ENCODE measurements at places on chromosomes 4 and X.

DNA sequence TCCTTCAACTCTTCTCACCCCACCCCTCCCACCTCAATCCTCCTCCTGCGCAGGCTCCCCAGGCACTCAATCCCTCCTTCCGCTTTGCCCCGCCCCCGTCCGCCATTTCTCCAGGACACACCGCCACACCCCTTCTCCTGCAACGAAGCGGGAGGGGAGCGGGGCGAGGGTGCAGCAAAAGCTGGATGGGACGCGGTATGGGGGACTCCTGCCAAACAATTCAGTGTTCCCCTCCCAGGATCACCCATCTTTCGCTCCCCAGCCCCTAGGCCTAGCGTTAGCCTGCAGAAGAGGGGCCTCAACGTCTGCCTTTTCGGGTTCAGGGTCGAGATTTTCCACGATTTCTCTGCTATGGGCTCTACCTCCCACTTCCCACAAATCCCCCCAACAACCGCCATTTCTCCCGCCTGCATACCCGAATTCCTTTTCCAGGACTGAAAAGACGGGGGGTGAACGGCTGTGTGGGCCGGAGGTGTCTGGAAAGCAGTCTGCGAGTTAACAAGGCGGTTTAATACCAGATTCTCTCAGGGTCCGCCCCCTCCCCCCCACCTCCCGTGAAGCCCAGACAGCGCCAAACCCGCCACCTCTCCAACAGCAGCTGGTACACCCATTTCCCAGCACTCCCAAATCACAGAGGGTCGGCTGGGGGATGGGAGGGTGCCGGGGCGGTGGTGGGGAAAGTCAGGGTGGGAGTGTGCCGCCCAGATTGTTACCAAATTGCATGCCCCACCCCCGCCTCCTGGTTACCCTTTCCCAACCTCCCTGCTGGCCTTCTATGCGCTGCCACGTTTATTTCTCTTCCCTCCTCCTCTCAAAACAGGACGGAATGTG, 774 bp downstream of the ARMCX2 start:
- peak; percentile 33 for DNase-seq

DNA sequence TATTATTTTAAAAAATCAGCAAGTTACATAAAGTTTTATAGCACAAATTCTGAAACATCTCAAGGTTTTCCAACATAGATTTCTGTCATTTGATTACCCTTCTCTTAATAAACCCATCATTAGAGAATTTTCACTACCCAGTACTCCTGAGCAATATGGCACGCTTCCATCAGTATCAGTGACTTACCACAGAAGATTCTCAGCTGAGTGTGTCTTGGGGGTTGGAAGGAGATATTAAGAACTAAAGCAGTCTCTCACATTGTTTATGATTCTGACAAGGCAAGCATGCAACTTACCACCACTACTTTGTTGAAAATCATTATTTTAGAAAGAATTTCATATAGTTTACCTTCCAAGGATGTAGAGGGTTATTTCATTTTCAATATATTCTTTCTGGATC, 67.7 kb downstream of the INPP4B start:
- no peak for DNase-seq

GRCh38 chr4:139973616-139974015, 180.4 kb downstream of the MAML3 start:
- DNase-seq = no peak

- DNase-seq = peak; percentile 46
Measured at GRCh38 chrX:116318672-116319071, 117.7 kb upstream of the SLC6A14 start.

DNA sequence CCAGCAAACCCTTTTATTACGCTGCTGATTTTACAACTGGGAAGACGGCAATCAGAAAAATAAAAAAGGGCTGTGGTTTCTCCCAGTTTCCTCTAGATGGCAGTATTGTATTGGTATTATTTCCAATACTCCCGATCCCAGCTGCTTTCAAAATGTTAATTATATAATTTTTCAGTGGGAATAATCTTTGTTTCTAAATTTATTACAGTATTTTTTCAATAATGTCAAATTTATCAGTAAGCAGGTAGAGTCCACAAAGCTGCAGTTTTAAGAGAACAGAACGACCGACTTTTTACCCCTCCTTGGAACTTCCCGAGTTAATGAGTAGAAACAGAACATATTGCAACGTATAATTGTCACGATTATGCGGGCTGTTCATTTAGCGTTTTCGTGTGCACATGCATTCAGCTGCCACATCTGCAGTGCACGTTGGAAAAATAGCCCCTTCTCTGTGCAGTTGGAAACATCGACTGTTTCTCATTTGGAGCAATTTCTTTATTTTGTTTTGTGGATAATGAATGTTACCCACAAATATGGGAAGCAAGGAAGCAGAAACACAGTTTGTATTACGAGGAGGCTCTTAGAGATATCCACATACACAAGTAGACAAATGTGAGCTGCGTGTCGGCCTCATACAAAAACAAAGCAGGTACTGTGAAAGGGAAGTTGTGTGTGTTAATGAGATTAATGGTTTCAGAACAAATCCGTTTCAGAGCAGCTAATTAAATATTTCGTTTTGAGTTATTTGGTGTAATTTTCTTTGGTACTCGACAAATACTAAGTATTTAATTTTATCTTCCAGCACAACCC, 188.0 kb downstream of the STIM2 start:
- DNase-seq = no peak

DNA sequence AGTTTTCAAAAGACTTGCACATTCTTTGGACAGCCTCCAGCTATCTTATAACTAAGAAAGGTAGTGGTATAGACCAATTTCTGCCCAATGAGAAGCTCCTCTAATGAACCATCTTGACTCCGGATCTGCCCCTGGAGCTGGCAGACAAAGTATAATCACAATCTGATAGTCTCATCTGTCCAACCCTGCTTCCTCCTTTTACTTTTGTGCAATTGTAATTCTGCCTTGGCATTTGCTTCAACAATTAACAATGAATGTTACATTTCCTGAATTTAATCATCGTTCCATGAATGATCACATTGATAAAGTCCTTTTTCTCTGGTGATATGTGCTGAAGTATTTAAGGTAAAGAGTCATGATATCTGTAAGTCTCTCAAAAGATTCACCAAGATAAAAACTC, 27.8 kb downstream of the FRYL start:
- no peak for DNase-seq

- no peak for DNase-seq
Measured at GRCh38 chr4:82367438-82368097, 6.2 kb downstream of the HNRNPD start.

GRCh38 chrX:148204195-148204594, 223.1 kb downstream of the FMR1NB start:
- DNase-seq = no peak

GRCh38 chr4:130855533-130855932, 1759.6 kb downstream of the C4orf33 start:
- DNase-seq = no peak

DNA sequence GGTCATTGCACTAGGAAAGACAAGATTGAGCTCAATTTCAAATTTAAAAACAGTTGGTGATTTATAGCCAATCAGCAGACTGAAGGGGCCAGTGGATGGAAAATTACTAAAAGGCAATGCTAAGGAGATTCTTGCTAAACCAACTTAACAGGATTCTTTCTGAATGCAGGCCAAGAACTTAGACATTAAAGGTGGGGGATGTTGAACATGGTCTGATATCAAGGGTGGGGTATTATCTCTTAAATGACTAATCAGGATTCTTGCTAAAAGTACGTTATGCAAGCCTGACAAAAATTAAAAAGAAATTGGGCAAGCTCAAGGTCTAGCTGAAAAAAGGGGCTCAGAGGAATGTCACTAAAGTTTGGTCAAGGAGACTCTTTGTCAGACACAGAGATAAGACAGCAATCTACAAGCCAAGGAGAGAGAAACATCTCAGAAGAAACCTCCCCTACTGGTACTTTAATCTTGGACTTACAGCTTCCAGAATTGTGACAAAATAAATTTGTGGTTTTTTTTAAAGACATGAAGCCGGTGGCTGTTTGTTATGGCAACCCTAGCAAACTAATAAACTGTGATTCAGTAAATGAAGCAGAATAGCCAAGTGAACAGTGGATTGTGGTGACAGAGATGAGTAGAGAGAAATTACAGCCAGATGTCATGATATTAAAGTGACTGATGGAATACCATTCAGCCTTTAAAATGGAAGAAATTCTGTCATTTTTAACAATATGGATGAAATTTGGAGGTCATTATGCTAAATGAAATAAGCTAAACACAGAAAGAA, 120.3 kb upstream of the KLHL4 start:
- DNase-seq = no peak

- no peak for DNase-seq
Measured at GRCh38 chr4:72390409-72390808, 178.6 kb downstream of the ADAMTS3 start.

- DNase-seq = peak; percentile 7
Measured at GRCh38 chrX:53831662-53832635, 145.4 kb upstream of the HUWE1 start.

DNA sequence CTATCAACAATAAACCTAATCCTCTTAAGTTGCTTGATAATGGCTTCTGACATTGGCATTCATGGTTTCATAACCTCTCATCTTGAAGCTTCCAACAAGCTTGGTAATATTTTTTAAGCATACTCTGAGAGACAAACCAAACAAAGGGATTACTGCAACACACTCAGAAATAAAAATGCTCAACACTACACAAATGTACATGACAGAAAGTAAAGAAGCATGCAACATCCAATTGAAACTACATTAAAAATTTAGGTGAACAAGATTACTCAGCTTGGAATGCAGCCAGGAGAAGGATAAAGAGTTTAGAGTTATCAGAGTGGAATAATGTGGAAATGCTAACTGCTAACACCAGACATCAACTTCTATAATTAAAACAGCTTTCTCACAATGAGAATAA, 1136.6 kb upstream of the PABPC4L start:
- no peak for DNase-seq

- DNase-seq = no peak
Measured at GRCh38 chr4:20431543-20431951, 179.8 kb downstream of the SLIT2 start.

DNA sequence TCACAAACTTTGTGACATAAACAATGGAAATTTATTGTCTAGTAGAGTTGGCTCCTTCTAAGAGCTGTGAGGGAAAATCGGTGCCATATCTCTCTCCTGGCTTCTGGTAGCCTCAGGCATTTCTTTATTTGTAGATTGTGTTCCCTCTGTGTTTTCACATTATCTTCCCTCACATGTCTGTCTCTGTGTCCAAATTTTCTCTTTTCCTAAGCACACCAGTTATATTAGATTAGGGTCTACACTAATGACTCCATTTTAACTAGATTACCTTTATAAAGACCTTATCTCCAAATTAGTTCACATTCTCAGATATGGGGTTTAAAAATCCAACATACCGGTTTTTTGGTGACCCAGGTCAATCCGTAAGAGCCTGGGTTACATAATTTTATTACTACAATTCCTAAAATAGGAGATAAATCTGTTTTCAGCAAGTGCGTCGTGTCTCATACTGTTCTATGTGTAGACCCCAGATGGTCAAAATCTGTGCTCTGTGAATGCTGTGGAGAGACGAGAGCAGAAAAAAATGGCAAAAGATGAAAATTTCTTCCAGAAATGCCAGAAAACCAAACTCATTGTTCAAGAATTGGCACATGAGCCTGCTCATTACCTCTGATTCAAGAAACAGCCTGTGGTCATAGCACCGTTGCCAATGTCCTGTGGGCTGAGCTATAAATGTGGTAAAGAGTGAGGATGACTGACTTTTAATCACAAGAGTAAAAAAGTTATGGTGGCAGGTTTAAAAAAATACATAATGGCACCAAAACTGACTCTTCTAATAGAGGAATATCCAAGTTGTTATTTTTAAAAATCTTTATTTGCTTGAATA, 574.7 kb downstream of the PCDH7 start:
- DNase-seq = no peak

DNA sequence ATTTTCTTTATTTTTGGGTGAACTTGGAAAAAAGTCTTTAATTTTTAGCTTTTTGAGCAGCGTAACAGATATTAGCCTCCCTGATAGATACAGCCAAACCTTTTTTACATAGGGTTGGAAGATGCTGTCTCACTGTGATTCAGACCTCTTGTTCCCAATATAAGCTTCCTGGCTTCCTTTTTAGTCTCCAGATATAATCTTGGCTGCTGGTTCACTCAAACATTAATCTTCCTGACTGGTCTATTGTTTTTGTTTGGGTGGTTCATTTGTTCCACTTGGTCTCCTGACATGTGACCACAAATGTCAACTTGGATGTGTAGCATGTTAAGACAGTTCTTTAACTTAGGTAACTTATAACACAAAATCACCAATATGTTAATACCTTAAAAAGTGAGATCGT, 23.0 kb downstream of the RPA4 start:
- DNase-seq = no peak

DNA sequence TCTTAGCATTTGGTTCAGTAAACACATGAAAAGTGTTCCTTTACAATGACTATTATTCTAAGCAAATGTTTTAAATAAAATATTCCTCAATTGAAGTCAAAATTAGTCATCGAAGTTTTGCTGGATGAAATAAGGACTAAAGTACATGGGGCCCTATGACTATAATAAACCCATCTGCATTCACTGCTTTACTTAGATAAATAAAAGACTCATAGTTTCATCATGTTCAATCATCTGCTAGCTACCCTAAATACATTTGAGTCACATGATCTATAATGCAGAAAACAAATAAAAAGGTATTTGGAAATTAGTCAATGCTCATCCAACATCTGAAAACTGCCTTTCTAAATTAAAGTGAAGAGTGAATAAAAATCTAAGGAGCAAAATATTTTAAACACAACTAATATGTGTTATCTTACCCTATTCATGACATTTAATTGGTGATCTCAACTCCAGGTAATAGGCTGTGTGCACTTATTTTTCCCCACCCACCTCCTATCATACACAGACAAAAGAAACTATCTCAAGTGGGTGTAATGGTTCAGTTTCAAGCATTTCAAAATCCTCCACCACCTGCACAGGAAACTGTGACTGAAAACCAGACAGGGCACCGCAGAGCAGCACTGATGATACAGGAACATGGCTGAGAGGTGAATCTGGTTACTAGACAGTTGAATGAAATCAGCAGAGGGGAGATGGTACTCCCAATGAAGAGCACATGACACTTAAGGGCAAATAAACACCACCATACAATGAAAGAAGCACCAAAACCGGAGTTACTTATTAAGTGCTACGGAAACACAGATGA, 78.6 kb downstream of the CAMK2D start:
- DNase-seq = no peak

DNA sequence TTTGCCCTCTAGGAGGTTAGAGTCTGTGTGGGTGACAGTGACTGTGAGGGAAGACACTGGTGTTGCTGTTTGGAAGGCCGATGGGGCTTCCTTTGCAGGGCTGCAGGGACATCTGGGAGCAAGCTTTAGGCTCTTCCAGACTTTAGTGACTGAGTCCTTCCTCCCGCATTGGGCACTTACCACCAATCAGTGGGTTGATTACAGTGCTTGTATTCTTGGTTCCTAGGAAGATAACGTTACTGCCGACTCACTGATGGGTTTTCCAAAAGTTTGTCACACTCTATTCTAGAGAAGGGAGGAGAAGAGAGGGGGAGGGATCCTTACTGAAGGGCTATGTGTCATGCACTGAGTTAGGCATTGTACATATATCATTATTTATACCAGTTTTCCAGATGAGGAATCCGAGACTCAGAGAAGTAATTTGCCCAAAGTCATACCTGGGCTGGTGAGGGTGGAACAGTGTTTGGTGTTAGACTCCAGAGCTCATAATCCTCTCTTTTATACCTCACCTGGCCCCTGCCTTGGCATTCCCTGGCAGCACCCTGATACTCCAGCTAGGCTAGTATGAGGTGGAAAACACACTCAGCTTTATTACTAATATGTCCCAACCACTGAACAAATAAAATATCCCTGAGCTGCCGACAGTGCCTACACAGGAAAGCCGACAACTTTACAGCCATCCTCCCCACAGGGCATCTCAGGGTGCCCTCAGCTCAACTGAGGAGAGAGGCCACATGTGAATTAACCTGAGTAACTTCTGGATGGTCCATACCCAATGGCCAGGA, 3.8 kb downstream of the CHST7 start:
- no peak for DNase-seq

GRCh38 chr4:36255577-36255976, 11.3 kb upstream of the ARAP2 start:
- DNase-seq = no peak
